ENCODE measurements at places on chromosomes 12 and 14.
A peak's percentile ranks its signal among the peaks of the same experiment; 100 is the strongest.

DNA sequence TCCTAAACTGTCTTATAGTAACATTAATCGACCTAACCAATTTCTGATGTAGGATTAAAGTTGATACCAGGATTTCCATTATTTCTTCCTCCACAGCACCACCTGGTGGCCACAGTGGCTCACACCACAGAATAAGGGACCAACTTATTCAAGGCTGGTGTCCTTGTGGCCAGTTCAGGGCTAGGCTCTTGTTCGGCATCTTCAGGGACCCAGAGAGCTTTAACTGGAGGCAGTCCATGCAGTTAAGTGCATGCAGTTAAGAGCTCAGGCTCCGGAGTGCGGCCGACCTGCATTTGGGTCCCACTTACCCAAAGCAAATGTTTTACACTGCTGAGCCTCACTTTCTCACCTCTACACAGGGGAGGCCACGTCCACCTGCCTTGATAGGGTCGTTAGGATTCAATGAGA lies 42.0 kb upstream of the GPR68 start:
- peak; percentile 77 for DNase-seq

GRCh38 chr12:12400793-12401192 lies 43.9 kb downstream of the BORCS5 start:
- DNase-seq = no peak

GRCh38 chr14:87628780-87629179 lies 364.2 kb downstream of the GALC start:
- DNase-seq = no peak

DNA sequence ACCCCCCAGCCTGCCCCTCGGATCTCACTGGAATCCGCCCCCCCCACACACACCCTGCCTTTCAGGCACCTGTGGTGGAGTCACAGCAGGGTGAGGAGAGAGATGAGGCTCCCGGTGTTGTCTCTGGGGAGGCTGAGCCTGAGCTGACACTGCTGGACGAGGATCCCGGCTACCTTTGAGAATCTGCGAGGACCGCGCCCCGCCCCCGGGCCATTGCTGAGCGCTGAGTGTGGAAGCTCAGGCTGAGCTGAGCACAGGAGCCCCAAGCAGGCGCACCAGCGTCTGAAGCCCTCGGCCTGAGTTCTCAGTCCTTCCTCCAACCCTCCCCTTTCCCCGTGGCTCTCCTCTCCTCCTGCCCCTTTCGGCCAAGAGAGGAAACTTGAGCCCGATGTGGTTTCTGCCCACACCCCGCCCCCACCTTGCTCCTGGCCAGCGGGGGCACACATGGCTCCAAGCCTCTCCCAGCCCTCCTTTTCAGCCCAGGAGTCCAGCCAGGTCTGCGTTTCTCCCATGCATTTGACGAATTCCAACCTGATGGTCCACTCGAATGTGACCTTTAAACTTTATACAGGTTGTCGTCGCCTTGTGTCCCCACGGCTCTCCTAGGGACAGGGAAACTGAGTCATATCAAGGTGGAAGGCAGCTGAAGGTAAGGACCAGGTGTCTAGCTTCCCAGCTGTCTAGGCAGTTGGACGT lies at the start of gene NFE2:
TSS of gene NFE2 (minus strand) at position 284 of the 696 bp plus-strand sequence. CDS start 5,767 bp downstream, outside the sequence.
- no peak for DNase-seq

DNA sequence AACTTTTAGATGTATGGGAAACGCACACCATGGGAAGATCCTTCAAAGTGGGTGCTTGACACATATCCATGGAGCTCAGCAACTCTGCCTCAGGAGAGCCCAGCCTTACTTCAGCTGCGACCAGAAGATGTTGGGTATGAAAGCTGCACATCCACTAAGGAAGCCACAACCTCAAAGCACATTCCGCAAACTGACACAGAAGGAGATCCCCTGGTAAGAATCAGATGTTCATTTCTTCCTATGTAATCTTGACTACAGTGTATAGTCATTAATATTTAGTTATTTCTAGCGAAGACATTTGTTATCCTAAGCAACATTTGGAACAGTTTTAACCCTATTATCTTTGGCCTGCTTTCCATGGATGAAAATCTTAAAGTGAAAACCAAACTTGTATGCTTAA lies 374.2 kb downstream of the NAV3 start:
- no peak for DNase-seq

DNA sequence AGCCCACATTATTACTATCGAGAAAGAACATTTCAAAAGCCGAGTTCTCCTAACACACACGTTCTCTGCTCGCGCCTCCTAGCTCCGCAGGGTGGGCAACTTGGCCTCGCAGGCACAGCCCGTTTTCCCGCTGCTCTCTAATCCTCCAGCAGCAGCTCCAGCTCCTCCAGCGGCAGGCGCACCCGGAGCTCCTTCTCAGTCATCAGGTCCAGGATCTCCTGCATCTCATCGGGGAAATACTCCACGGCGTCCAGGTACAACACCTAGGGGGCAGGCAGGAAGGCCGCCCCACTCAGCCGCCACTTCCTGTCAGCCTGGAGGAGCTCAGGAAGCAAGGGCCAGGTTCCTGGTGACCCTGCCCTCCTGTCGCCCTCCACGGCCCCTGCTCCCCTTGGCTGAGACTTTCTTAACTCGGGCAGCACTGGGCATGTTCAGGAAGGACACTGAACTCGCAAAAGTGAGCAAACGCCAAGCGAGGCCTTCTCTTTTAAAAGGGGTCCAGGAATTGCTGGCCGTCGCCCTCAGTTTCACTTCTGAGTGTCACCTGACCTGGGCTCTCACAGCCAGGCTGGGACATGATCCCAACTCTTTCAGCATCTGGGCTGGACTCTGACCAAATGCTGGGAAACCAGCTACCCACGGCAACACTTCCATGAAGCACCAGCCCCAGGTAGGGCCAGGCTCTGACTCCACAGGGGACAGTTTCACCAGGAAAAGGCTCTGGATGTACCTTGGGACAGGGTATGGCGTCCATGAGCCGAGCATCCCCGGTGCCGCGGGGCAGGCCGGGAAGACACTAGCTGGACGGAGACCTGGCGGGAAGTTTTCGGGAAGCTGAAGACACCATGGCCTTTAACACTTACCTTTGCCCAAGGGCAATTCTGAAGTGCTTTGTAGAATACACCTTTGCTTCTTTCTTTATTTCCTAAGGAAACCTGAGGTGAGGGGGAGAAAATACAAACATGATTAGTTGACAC lies 22.1 kb downstream of the PSMC1 start:
- no peak for DNase-seq

- DNase-seq = no peak
These were observed 866 bp upstream of the PITPNM2 start for GRCh38 chr12:123151457-123152454.

GRCh38 chr12:11143352-11143751 lies 8.9 kb upstream of the TAS2R30 start:
- DNase-seq = no peak

Data from stimulated activated CD8-positive, alpha-beta memory T cell treated with anti-CD3 and anti-CD28 coated beads, Interleukin-12 subunit alpha, Interleukin-12 subunit beta, amount 100 ng/mL, for 1 hour (primary cell).